Progenitor cell of endocrine pancreas (in vitro differentiated cells): ENCODE measurements at places on chromosomes 7 and 10.
A peak's percentile ranks its signal among the peaks of the same experiment; 100 is the strongest.

GRCh38 chr7:134710854-134711624 is 64.4 kb downstream of the BPGM start:
- H3K4me3 ChIP-seq, result no peak overlapping the region
- no peaks in the 10 kb centered on the region for H3K4me1 ChIP-seq
- no peak for DNase-seq

DNA sequence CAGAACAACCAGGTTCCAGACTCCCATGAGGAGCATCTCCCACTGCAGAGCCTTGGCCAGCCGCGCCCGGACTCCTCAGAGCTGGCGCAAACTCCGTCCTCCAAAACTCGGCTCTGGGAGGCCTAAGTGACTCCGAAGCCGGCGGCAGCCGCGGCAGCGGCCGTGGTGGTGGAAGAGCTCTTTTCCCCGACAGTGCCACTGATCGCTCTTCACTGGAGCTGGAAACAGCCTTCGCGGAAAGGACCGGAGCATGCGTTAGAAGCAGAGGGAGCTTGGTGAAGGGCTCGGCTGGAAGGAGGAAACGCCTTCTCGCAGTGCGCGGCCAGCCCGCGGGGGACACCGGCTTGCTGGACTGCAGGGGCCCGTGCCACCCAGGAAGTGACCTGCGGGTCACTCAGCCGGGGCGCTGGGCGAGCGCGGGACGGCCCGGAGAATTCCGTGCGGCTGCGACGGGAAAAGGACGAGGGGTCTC is 5.0 kb upstream of the HOXA13 start:
- H3K4me1 ChIP-seq, result peaks cover 5% of the 10 kb centered on the region
- H3K36me3 ChIP-seq, result no peaks in the 10 kb centered on the region
- H3K4me3 ChIP-seq, result no peak overlapping the region
- DNase-seq, result no peak

DNA sequence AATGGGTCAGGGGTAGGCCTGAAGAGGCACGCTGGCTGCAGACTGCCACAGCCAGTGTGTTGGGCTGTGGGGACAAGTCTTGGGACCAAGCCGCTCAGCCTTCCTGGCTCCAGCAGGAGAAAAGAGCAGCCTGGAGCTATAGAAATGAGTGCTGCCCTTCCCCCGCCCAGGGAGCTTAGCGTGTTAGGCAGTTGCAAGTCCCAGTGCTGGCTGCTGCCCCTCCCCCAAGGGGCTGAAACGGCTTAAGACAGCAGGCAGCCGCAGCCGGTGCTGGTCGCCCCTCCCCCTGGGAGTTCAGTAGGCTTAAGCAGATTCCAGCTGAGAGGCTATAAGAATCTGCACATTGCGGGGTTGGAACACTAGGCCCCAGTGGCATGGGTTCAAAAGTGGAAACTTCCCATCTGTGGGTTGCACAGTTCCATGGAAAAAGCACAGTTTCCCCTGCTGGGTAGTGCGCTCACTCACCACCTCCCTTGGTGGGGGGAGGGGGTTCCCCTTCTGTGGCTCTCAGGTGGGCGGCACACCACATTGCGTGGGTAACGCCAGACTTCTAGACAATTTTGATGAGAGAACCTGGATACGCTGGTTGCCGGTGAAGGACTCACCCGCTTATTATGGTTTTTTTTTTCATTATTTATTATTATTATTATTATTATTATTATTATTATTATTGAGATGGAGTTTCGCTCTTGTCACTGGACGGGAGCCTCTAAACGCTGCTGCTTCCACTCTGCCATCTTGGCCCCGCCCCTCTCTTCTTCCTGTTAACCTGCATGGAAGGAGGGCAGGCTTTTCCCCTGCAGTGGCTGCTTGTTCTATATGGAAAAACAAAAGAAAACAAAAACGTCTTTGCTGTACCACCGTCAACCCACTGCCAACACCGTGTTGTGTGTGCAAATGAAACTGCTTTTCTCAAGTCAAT is 151.1 kb downstream of the CXCL12 start:
- H3K36me3 ChIP-seq, result peaks cover 6% of the 10 kb centered on the region
- peaks cover 26% of the 10 kb centered on the region for H3K27me3 ChIP-seq
- H3K4me3 ChIP-seq, result peak overlapping the region; percentile 17

DNA sequence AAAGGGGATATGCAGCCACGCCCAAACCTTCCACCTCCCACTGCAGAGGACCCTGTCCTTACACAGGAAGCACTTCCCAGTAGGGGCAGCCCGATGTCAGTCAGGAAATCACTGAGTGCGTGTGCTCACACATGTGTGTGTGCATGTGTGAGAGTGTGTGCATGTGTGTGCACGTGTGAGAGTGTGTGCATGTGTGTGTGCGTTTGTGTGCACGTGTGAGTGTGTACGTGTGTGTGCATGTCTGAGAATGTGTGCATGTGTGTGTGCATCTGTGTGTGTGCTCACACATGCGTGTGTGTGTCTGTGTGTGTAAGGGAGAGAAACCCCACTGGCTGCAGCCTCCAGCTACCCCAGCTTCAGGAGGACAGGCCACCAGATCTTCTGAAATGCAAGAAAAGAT is 229.3 kb downstream of the KCNMA1 start:
- peaks cover 47% of the 10 kb centered on the region for H3K27me3 ChIP-seq
- peaks cover 11% of the 10 kb centered on the region for H3K4me1 ChIP-seq
- no peak for DNase-seq
- no peak overlapping the region for H3K4me3 ChIP-seq

DNA sequence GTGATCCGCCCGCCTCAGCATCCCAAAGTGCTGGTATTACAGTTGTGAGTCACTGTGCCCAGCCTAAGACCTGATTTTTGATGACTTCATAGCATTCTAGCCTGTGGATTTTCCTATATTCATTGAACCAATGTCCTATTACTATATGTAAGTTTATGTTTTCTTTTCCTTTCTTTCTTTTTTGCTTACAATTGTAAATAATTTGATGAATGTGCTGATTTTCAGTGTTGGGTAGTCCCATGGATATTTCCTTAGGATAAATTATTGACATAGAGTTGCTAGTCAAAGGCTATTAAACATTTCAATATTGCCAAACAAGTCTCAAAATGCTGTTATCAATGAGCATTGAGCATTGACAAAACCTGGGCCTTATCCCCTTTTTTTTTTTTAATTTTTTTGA is 9.9 kb upstream of the PHYH start:
- H3K4me1 ChIP-seq, result peaks cover 2% of the 10 kb centered on the region
- DNase-seq, result no peak
- no peak overlapping the region for H3K27ac ChIP-seq
- no peaks in the 10 kb centered on the region for H3K36me3 ChIP-seq
- no peaks in the 10 kb centered on the region for H3K27me3 ChIP-seq
- no peak overlapping the region for H3K4me3 ChIP-seq

DNA sequence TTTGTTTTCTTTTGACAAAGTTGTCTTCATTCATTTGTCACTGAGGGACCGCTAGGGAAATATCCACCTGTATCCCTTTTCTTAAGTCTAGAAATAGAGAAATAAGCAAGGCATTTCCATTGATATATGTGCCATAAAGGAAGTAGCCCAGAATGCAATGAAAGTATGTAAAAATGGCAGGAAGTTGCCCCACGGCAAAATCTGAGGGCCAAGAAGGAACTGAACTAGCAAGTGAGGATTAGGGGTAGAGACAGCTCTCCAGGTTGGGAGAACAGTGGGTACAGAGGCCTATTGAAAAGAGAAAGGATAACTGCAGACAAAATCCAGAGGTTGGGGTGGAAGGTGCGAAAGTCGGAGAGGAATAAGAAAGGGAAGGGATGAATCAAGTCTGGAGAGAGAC is 56.6 kb upstream of the TOMM7 start:
- H3K36me3 ChIP-seq, result no peaks in the 10 kb centered on the region
- no peak overlapping the region for H3K4me3 ChIP-seq
- H3K27me3 ChIP-seq, result peaks cover 20% of the 10 kb centered on the region
- H3K4me1 ChIP-seq, result no peaks in the 10 kb centered on the region

DNA sequence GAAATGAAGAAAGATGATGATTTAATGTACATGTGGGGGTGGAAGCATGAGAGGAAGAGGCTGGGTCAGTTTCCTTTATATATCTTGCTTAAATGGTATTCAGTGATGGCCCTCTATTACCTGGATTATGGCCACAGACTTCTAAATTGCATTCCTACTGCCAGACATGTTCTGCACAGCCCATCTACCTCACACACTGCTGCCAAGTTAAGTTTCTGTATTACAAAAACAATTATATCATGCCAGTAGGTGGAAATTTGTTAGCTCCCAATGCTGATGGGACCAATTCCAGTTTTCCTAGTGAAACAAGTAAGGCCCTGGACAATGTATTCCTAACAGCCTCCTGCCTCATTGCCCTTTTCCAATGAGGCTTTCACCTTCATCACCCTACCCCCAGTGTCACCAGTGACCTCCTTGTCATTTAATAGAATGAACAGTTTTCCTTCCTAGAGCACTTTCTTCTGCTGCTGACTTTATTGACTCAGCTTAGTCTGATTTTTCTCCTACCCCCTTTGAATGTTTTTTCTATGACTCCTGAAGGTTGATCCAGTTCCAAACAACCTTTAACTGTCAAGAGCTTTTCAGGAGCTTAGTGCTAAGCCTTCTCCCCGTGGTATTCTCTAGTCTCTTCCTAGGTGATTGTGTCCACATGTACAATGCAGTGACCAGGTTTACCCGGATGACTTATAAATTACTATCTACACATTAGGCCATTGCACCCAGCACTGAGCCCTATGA is 316.6 kb upstream of the ANKRD30A start:
- H3K4me3 ChIP-seq, result no peak overlapping the region
- no peak for DNase-seq
- H3K4me1 ChIP-seq, result no peaks in the 10 kb centered on the region
- H3K36me3 ChIP-seq, result no peaks in the 10 kb centered on the region
- H3K27ac ChIP-seq, result no peak overlapping the region

GRCh38 chr7:151558575-151558974 is 38.9 kb upstream of the RHEB start:
- H3K27ac ChIP-seq, result no peak overlapping the region
- H3K4me1 ChIP-seq, result peaks cover 15% of the 10 kb centered on the region
- H3K4me3 ChIP-seq, result no peak overlapping the region
- peaks cover 18% of the 10 kb centered on the region for H3K36me3 ChIP-seq

DNA sequence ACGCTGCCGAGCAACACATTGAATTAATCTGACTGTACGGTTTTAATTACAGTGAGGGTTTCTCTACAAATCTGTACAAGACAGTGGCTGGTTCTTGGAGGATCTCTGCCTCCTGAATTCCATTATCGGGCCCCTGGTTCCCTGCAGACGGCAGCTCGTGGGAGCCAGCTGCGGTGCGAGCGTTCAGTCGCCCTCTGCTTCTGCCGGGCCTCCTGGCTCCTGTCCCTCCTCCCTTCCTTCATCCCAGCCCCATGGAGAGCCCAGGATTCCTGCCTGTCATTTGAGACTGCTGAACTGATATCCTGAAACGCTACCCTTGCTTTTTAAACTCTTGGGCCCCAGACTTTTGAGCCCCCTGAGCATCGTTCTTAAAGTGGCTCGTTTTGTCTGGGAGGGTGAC is 6.6 kb upstream of the DLX6 start:
- H3K4me3 ChIP-seq, result no peak overlapping the region
- no peak for DNase-seq
- H3K27me3 ChIP-seq, result peaks cover 100% of the 10 kb centered on the region
- H3K36me3 ChIP-seq, result no peaks in the 10 kb centered on the region
- H3K27ac ChIP-seq, result no peak overlapping the region

GRCh38 chr7:30057741-30058140 is 29.5 kb downstream of the PLEKHA8 start:
- DNase-seq, result no peak
- peaks cover 36% of the 10 kb centered on the region for H3K36me3 ChIP-seq
- no peaks in the 10 kb centered on the region for H3K27me3 ChIP-seq
- H3K4me1 ChIP-seq, result no peaks in the 10 kb centered on the region
- no peak overlapping the region for H3K4me3 ChIP-seq

GRCh38 chr10:28367929-28368484 is 65.1 kb upstream of the MPP7 start:
- H3K4me1 ChIP-seq, result peaks cover 11% of the 10 kb centered on the region
- H3K4me3 ChIP-seq, result no peak overlapping the region
- H3K27ac ChIP-seq, result no peak overlapping the region
- H3K27me3 ChIP-seq, result no peaks in the 10 kb centered on the region
- no peak for DNase-seq

GRCh38 chr7:44258865-44259546 is 58.2 kb downstream of the YKT6 start:
- H3K4me1 ChIP-seq, result peaks cover 3% of the 10 kb centered on the region
- no peak overlapping the region for H3K4me3 ChIP-seq
- no peaks in the 10 kb centered on the region for H3K27me3 ChIP-seq
- H3K27ac ChIP-seq, result no peak overlapping the region

- peaks cover 3% of the 10 kb centered on the region for H3K36me3 ChIP-seq
- no peaks in the 10 kb centered on the region for H3K27me3 ChIP-seq
- peak overlapping the region; percentile 1 for H3K27ac ChIP-seq
- H3K4me3 ChIP-seq, result no peak overlapping the region
Observed at GRCh38 chr7:156751319-156751718, 110.7 kb downstream of the RNF32 start.

DNA sequence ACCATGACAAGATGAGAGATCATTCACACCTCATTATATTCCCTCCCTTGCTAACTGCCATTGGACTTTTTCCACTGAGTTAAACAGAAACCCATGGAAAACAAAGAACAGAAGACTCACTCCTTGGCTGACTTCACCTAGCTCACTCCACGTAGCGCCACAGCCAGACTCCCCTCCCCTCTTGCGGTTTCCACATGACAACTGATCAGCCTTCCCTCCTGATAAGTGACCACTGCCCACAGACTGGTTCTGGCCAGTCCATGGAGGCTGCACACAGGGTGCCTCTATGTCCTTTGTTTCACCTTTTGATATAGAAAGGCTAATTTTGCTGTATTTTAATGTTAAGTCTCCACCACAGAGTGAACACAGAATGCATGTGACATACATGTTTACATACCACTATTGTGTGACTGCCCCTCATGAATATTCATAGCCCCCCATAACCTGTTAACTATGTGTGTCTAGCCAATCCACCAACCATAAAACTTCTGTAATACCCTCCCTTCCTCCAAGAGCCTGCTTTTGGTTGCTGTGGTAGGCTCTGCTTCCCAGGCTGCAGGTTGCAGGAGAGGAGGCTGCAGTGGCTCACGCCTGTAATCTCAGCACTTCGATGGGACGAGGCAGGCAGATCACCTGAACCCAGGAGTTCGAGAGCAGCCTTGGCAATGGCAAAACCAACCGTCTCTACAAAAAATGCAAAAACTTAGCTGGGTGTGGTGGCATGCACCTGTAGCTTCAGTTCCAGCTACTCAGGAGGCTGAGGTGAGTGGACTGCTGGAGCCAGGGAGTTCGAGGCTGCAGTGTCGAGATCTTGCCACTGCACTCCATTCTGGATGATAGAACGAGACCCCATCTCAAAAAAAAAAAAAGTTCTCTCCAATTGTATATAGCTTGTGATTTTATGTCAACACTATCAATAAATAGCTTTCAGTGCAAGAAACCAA is 10.0 kb upstream of the IFIT5 start:
- DNase-seq, result no peak
- no peaks in the 10 kb centered on the region for H3K4me1 ChIP-seq
- peaks cover 17% of the 10 kb centered on the region for H3K36me3 ChIP-seq
- no peak overlapping the region for H3K27ac ChIP-seq

DNA sequence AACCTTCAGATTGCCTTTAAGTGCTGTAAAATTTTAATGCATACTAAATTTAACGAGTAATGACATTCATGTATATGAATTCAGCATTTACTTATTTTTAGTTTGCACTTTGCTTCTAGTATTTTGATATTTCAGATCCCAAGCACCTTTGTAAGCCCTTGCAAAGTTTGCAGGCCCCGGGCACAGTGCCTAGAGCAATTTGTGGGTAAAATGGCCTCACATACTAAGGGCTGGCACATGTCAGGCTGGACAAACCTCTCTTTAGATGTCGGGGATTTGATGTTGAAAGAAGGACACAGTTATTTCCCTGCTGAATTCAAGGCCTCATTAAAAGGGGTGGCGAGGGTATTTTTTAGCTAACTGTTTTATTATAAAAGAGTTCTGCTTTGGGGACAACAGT is 270.3 kb upstream of the HABP2 start:
- H3K27ac ChIP-seq, result no peak overlapping the region
- H3K36me3 ChIP-seq, result no peaks in the 10 kb centered on the region
- H3K4me1 ChIP-seq, result no peaks in the 10 kb centered on the region
- H3K27me3 ChIP-seq, result peaks cover 13% of the 10 kb centered on the region
- DNase-seq, result no peak
- H3K4me3 ChIP-seq, result no peak overlapping the region
